ENCODE measurements at places on chromosomes 6 and 20.

DNA sequence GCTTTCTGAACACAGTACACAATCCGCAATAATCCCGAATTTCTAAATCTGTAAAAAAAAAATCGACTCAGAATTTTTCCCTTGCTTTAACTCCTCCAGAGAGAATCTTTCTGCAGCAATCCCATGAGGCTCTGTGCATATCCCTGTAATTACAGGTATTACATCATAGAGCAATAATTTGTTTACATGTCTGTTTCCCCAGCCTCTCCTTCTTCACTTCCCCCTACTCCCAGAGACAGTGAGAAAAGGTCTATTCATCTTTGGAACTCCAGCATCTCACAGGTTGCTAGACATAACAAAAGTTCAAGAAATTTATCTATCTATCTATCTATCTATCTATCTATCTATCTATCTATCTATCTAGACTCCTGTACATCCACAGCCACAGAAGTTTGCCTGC is 26.0 kb downstream of the KLHL31 start:
- no peak for DNase-seq

GRCh38 chr6:14077193-14077867 is 40.2 kb upstream of the CD83 start:
- no peak for DNase-seq

DNA sequence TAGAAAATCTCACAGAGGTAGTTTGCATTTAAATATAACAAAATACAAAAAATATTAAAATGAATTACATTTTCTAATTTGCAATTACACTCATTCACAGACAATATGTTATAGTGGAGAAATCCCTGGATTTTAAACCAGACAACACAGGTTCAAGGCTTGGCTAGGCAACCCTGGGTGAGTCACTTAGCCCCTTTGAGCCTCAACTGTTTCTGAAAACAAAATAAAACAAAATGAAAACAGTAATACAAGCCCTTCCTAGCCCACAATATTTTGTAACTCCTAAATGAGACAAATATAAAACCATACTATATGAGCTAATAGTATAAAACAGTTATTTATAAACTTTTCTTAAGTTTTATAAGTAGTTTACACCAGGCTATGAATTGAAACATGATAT is 41.0 kb downstream of the UQCC1 start:
- peak; percentile 31 for DNase-seq

GRCh38 chr20:18172379-18172778 is 34.7 kb downstream of the KAT14 start:
- DNase-seq = no peak

DNA sequence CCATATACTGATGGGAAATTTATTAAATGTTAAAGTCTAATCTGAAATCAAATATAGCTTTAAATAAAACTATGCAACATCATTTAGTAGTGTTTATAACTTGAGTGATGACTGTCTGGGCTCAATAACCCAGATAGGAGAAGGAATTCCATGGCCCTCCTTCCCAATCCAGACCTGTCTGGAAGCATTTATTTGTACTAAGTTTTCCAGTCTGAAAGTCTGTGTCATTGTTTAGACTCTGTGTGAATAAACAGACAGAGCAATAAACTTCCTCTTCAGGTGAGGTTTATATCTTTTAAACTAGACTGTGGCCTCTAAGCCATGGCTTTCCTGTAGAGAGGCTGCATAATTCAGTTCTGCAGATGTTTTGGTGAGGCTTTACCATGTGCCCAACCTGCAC is 176.4 kb downstream of the SOX4 start:
- peak; percentile 28 for DNase-seq

GRCh38 chr20:35269055-35269781 is 8.7 kb downstream of the MMP24OS start:
- DNase-seq = peak; percentile 61

DNA sequence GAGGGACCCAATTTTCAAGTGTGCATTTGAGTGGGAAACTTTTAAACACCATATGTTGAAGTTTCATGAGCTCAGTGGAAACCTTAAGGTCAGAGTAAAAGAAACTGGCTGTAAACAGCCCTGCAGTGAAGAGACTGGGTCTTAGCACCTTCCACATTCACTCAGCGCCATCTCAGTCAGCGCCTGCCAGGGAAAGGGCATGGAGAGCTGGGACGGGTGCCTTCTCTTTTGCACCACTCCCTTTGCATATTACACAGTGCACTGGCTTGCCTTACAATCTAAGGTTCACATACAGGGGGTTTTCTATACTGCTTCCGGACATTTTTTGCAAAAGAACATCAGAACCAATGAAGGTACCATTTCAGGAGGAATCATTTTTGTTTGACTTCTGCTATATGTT is 4.5 kb downstream of the TOMM6 start:
- no peak for DNase-seq

DNA sequence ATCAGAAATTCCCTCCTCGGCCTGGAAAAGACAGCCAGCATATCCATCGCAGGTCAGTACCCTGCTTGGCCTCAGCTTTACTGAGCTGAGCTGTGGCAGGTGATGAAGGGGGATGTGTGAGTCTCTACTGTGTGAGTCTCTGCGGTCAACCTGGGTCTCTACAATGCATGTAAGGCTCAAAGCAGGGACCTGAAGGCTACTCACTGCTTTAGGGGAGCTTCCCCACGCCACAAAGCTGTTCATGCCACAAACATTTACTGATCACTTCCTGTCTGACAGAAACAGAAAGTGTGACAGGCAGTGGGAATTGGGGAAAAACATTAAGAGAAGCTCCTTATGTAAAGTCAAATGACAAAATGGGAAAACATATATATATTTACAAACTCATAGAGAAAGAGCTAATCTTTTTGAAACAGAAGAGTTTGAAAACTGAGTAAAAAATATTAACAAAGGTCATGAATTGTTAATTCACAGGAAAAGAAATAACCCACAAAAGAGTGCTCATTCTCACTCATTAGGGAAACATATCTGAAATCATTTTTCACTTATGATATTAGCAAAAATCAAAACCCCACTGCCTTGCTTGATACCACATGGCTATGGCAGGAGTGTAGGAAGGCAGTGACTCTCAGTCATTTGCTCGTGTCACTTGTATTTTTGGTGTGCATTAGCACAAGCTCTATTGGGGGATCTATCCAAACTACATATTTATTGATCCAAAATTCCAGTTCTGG is 5.8 kb downstream of the BTN3A3 start:
- no peak for DNase-seq

DNA sequence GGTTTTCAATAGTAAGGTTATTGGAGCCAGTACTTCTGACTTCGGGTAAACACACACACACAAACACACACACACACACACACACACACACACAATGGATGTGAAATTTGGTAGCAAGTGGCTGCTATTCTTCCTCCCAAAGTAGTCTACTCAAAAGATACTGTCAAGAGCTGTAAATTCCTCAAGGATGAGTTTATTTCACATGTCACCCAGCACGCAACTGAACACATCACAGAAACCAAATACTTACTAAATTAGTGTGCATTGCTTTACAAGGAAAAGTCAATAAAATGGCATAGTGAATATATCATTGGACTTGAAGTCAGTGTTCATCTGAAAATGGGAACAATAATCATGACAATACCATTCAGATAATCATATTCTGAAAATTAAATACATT is 32.9 kb downstream of the MMUT start:
- peak; percentile 27 for DNase-seq

GRCh38 chr6:36019167-36019566 is 5.3 kb downstream of the SLC26A8 start:
- DNase-seq = no peak

DNA sequence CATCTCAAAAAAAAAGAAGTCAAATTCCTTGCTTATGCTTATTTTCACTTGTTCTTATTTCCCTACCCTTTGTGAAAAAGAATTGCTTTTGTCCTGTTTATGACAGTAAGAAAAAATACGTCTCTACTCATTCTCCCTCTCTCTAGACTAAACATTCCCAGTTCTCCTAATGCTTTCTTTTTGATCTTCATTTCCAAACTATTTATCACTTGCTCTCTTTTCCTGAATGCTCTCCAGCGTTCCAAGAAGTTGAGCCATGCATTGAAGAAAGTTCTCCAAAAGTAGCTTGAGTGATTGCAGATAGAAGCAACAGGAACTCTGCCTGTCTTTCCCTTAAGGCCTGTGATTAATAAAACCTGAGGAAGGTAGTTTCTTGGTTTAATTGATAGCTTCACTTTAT is 53.1 kb upstream of the TMEM170B start:
- DNase-seq = no peak

DNA sequence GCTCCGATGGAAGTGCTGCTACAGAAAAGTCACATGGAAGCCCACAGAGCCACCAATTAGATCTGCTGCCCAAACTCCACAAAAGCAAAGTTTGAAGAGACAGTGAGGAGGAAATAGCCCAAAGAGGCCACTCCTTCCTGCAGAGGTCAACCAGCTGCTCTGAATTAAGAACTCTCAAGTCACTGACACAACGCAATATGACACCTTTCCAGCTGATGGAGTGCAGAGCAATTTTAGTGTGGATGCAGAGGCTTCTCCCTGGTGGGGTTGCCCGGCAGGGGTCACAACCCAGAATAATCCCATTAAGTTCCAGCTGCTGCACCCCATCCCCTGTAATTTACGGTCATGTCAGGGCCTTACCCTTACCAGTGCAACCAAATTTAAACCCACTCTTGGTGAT is 361.9 kb upstream of the JARID2 start:
- peak; percentile 21 for DNase-seq

GRCh38 chr6:97292671-97293070 is 9.7 kb upstream of the MMS22L start:
- DNase-seq = no peak

DNA sequence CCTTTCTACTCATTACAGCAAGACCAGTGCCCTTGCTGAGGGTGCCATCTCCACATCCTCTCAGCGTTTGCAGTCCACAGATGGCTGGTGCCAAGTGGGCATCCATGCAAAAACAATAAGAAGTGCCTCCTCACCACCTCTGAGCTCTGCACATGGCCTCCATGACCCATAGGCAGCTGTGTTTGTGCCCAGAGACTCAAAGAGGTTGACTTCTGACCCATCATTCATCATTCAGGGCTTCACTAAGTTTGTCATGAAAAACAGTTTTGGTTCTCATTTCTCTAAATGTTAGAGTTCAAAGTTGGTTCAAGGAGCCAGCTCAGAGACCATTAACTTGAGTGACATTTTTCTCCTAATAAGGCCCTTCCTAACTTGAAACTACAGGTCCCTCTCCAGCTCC is 512.6 kb upstream of the MAP3K7 start:
- DNase-seq = no peak

- peak; percentile 8 for DNase-seq
Measured at GRCh38 chr6:161536224-161536630, 262.4 kb upstream of the AGPAT4 start.

DNA sequence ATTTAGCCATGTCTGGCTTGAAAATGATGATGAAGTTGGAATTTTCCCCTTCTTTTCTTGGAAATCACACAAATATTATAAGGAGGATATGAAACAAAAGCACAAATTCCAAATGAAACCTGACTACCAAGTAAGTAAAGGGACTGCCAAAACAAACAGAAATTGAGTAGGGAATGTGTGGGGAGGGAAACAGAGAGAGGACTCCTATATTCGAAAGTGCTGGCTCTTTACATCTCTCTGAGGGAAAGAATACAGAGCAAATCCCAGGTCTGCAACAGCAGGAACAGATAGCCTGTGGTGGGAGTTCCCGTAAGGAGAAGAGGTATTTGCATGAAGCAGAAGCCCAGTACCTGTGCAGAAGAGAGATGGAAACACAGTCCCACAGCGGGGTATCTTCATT is 583.7 kb downstream of the EPM2A start:
- DNase-seq = peak; percentile 12

DNA sequence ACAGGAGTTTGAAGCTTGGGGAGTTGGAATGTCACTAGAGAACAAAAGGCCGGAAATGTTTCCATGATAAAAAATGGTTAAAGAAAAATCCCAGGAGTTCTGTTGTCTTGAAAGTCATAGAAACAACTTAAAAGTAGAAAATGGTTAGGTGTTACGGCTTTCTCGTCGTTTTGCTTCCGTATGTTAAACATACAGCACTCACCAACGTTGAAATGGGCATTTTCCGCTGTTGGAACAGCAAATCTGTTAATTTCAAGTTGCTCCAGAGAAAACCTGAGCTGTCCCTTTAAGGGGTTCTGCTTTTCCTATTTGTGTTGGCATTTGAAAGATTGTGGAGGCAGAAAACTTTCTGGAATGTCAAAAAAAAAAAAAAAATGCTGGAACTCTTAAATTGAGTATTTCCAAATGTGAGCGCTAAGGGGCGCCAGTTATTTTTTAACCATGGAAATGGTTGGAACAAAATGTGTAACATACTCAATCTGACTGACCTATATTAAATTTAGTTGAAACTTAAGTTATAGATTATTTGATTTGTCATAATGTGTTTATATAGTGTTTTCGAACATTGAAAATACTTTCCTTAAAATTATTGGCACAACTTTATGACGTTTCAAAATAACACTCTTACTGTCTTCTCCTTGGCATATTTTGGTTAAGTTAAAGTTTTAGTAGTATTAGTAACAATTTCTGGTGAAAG is 2.2 kb downstream of the QKI start:
- peak; percentile 85 for DNase-seq

DNA sequence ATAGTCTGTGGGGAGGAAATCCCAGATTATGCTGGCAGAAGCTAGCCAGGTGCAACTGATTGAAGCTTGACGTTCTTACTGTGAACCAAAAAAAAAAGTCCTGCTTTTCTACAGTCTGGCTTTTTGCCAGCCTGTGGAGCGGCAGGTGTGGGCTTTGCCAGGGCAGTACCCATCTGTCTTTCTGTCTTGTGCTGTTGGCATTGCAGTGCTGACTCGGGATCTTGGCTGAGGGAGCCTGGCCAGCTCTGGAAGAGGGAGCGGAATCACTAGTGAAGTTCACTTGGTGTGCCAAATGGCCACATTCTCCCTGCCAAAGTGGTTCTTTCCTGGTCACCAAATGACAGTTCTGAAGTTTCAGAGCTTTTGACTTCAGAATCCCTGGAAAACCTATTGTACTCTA is 5.0 kb downstream of the KIF3B start:
- no peak for DNase-seq

DNA sequence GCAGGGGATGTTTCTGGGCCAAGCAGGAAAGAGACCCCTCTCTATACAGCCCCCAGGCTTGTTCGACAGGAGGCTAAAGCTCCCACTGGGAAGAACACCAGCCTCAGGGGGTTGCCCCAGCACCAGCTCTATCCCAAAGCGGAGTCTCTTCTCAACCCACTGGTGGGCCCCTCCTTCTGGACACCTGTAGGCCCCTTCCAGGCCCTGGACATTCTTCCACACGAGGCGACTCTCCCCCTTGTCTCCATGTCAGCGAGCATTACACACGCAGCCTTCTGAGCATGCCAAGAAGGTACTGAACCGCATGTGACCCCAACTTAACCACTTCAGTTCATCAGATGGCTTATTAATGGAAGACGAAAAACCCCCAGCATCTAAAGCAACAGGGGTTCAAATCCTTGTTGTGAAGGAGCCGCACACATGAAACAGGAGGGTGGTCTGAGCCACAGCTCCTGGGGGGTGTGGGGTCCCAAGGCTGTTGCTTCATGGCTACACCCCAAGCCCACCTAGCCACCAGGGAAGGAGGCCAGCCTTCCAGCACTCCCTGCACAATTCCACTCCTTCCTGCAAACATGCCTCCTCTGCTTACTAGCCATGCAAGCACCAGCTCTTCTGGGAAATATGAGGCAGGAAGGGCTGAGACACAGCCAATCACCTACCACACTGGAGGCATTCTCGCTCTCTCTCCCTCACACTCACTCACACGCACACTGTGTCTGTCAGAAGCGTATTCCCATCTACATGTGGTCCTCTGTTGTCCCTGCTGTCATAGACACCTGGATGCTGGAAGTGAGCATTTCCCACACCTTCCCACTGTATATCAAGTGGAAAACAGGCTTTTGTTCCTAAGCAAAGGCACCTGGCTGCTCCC is 104.5 kb downstream of the NOL4L start:
- DNase-seq = peak; percentile 73

GRCh38 chr6:106470316-106470715 is 109.8 kb downstream of the CRYBG1 start:
- no peak for DNase-seq

- DNase-seq = no peak
Measured at GRCh38 chr20:13121840-13122515, 99.1 kb upstream of the ISM1 start.
